ENCODE measurements at places on chromosomes 11 and 22.

DNA sequence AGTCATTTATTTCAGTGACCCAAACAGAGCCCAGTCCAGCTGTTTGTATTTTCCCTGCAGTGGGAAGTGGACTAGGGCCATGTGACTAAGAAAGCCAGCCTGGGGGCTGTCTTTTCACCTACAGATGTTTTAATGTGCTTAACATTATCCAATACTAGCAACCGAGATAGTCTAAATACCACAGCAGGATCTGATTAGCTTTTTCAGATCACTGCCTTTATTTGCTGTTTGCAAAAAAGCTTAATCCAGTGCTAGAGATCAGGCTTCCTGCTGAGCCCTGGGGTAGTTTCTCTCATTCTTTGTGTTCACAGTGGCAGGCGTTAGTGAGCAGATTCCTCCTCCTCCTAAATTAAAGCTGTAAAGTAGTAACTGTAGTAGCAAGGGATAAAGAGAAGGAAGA, 35.0 kb downstream of the ZC3H12C start:
- no peak for DNase-seq

DNA sequence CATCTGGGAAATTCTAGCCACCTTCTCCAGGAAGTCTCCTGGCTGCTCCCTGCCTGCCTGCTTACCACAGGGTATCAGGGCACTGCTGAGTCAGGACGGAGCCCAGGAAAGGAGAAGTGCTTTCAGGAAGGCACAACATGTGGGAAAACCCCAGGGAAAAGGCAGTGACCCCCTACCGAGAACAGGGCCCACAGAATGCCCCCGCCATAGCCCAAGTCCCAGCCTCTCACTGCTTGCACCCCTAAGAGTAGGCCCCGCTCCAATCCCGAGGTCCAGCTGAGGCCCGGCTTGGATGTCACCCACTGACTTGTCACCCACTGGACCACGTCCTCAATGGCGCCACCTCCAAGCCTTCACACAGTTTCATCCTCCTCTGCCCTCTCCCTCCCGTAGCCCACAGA, 34.1 kb downstream of the ARAP1 start:
- no peak for DNase-seq

DNA sequence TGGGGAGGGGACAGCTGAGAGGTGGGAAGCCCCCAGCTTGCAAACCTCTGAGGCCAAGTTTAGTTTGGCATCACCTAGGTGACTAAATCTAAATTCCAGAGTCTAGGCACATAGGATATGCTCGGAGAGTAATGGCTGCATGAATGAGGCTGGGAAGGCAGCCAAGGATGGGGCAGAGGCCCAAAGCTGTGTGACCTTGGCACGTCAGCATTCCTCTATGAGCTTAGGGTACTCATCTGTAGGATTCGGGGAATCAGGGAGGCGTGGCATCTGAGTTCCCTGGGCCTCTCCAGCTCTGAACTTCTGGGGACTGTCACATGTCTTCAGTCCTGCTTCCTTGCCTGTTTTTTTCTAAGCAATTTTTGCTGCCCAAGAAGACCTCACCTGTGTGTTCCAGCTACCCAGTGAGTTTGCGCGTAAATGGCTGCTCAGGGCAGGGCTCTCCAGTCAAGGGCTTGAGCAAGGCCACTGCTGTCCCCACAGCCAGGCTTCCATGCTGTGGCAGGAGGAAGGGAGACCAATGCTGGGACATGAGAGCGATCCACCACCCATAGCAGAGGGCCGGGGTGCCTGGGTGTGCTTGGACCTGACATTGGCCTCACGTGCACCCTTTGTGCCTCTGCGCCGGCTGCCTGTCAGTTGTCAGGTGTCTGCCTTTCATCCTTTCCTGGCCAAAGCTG, 13.9 kb downstream of the DAGLA start:
- no peak for DNase-seq

DNA sequence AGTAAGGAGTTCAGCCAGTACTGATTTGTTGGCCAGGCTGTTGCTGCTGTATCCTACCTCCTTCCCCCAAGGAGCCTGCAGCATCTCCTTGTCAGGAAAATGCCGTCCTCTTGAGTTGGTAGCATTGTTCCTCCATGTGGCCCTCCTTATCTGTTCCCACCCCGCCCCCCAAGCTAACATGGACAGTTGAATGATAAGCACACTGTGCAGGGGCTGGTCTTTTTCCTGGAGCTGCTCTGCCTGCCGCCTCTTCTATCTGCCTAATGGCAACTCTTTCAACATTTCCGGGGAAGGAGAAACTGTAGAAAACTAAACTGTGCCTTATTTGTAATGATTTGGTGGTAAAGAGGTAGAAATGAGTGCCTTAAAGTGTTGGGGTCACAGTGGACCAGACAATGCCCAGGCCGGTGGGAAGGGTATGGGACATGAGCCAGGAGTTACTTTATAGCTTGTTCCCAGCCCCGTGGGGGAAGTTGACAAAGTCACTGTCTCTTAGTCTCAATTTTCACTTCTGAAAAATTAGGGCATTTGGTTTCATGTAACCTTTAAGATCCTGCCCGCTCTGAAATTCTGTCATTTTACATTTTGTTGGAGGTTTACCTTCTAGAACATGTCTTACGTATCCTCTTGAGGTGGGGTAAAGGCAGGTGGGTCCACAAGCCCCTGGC, 4.5 kb downstream of the FAM118A start:
- no peak for DNase-seq

DNA sequence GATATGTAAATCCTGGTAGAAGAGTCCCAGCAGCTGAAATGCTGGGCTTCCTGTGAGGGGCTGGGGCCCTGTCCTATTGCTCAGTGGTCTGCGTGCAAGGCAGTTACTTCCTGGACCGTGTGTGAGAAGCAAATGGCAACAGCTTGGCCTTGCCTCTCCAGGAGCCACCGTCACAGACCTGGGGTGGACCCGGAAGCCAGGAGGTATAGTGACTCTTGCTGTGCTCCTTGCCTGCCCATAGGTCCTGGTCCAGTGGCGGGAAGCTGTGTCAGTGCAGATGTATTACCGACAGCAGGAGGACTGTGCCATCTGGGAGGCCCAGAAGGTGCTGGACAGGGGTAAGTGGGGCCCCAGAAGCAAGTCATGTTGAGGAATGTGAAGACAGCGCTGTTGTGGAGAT, 54.3 kb downstream of the PISD start:
- no peak for DNase-seq

DNA sequence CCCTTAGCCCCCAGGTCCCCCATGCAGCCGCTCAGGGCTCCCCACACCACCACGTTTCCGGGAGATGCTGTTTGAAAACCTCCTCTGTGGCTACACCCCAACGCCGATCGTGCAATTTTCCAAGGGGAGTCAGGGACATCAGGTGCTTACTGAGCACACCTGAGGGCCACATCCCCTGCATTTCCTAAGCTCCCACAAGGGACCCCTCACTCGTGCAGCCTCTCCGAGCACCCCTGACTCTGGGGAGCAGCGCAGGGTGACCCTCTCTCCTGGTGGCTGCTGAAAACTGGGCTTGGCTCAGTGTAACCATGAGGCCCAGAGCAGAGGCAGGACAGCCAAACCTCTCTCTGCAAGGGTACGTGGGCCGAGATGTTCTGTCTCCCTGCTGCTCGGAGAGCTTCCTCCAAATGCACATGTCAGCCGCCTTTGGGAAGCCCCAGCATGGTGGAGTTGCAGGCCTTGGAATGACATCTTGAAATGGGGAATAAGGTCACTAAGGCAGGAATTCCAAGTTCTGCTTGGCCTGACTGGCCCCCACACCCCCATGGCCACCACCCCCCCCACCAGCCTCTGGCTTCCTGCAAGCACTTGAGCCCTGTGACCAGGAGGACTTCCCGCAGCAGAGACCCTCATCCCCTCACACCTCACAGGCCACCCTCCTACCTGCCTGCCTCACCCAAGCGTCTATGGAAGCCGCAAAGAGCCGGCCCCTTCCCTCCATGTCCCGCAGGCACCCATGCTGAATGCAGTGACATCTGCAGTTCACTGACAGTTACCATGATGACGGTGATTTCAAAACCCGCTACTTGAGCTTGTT, 257.4 kb downstream of the BRD1 start:
- DNase-seq: no peak

DNA sequence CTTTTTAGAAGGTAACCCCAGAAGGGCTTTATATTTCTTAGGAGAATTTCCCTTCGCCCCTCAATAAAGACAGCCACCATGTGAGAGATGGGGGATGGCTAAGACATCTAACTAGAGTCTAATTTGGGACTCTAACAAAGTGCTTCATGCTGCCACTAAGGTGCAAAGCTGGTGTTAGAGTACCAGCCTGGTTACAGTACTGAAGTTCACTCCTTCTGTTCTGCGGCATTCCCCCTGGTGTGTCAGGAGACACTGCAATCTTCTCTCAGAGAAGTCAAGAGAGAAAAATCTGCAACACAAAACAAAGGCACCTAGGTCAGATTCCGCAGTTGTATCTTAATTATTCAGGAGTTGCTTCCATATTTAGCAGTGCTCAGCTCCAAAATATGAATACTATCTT, 603.0 kb upstream of the CADM1 start:
- DNase-seq: no peak

DNA sequence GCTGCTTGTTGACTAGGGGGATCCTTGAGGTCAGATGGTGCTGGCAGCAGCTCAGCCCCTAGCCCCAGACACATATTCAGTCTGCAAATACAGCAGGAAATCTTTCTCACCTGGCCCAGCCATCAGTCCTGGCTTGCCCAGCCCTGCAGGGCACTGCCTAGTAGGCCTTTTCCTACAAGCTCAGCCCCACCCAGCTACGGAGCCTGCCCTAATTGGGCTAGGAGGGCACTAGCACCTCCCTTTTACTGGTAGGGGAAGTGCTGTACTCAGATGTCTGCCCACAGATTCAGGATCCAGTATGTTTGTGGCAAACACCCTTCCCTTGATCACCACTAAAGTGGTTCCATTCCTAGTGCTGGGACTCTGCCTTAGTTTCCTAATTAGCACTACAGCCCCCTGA, 257.1 kb upstream of the CADM1 start:
- no peak for DNase-seq

DNA sequence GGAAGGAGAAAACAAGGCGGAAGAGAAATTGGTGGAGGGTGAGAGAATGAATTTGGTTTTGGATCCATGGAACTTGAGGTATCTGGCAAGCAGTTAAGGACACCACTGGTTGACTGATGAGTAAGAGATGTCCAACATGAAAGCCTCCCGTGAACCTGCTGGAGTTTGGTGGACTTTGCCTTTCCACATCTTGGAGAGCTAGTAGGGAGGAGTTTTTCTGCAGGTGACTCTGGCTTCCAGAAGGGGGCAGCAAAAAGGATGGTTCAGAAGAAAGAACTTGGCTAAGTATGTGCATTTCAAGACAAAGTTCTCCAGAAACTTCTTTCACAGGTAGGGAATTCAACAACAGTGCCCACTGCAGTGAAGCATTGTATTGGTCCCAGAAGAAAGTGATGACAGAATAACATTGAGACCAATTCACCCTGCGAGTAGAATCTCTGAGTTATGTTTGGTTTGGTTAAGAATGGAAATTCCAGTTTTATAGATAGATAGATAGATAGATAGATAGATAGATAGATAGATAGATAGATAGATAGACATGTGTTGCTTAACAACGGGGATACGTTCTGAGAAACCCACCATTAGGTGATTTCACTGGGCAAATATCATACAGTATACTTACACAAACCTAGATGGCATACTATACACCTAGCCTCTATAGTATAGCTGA, 28.5 kb downstream of the DCDC1 start:
- peak; percentile 3 for DNase-seq

GRCh38 chr11:110712659-110713448, 617 bp upstream of the ARHGAP20 start:
- no peak for DNase-seq

DNA sequence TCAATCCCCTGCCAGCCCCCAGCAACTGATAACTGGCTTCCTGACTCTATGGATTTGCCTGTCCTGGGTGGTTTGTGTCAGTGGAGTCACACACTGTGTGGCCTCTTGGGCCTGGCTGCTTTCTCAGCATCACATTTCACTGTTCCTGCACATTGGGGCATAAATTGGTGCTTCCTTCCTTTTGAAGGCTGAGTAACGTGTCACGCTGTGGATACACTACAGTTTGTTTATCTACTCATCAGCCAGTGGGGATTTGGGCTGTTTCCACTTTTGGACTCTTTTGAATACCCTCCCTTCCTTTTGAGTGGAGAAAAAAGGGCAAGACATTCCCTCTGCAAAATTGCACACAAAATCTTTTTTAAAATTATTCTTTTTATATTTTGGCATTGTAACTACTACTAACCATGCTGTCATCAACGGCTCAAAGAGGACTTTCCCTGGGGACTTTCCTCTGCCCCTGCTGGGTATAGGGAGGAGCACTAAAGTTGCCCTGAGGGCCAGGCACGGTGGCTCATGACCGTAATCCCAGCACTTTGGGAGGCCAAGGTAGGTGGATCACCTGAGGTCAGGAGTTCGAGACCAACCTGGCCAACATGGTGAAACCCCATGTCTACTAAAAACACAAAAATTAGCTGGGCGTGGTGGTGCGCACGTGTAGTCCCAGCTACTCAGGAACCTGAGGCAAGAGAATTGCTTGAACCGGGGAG, 7.8 kb upstream of the CELSR1 start:
- no peak for DNase-seq

- DNase-seq: no peak
Observed at GRCh38 chr11:47352556-47352955, at the start of gene MYBPC3. Gene MYBPC3 (minus strand): TSS chr11:47352702. CDS start chr11:47352647, 55 bp downstream.

- DNase-seq: no peak
Observed at GRCh38 chr11:134312223-134312622, 19.6 kb upstream of the GLB1L2 start.

GRCh38 chr11:8671193-8671612, 11.3 kb downstream of the TRIM66 start:
- no peak for DNase-seq

- DNase-seq: no peak
Observed at GRCh38 chr11:64088162-64089026, 52.7 kb downstream of the FLRT1 start.

- no peak for DNase-seq
Observed at GRCh38 chr11:64007160-64007628, 21.0 kb downstream of the OTUB1 start.

DNA sequence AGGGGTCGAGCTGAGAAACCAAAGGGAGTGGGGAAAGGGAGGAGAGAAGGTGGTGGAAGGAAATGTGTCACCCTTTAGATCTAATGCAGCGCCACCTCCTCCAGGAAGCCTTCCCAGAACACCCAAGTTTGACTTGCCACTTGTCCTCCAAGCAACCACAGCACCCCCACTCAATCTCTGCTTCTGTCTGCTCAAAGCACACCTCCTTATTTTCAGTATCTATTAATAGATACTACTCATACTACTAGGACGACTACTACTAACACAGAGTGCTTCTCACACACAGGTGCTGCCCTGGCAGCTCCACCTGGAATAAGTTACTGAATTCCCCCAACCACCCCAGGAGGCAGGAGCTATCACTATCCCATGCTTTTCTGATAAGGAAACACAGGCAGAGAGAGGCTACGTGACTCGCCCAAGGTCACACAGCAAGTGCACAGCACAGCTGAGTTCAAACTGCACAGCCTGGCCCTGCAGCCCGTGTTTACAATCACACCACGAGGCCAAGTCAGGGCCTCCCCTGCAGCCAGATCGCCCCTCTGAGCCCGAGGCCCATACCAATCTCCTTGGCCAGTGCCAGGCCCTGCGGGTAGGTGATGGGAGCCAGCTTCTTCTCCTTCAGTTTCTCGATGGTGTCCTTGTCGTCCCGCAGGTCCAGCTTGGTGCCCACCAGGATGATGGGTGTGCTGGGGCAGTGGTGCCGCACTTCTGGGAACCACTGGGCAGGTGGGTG, 13.2 kb downstream of the RAC2 start:
- peak; percentile 72 for DNase-seq

Measured in activated CD4-positive, alpha-beta T cell treated with anti-CD3 and anti-CD28 coated beads for 4 hours (primary cell).